ENCODE measurements at places on chromosomes 1 and 21. TPM values are rescaled to one million over a fixed set of nuclear protein-coding genes. Genes with fewer than 3 reads are reported as not detected.

The RSPH1 gene
- not detected for total RNA-seq

The CDC20 gene
- total RNA-seq = 103 TPM

The ATP1A4 gene
- not detected for total RNA-seq

The TMOD4 gene
- total RNA-seq = 2.7 TPM

The NUP210L gene
- 0.15 TPM for total RNA-seq

Data from T-helper 1 cell treated with Interleukin-12 subunit alpha and Interleukin-12 subunit beta and Interleukin-4 antibody, amounts not matched to agents 30 ng/mL and 1 ng/mL, for 36 hours (primary cell).